Caudate nucleus (tissue), 63 donors: ENCODE measurements at places on chromosomes 6 and 20.

GRCh38 chr6:17580518-17581048, 19.5 kb upstream of the FAM8A1 start:
- DNase-seq, result no peak

- DNase-seq, result no peak
Measured at GRCh38 chr20:36344517-36345132, 38.5 kb downstream of the DLGAP4 start.

- no peak for DNase-seq
Measured at GRCh38 chr20:45090481-45090880, 10.4 kb downstream of the KCNS1 start.

- no peak for DNase-seq
Measured at GRCh38 chr20:4813076-4813862, 91.6 kb downstream of the PRND start.

- no peak for DNase-seq
Measured at GRCh38 chr20:51281521-51281920, 258.6 kb upstream of the KCNG1 start.

GRCh38 chr20:38126146-38126921, 38.7 kb downstream of the TGM2 start:
- no peak for DNase-seq

DNA sequence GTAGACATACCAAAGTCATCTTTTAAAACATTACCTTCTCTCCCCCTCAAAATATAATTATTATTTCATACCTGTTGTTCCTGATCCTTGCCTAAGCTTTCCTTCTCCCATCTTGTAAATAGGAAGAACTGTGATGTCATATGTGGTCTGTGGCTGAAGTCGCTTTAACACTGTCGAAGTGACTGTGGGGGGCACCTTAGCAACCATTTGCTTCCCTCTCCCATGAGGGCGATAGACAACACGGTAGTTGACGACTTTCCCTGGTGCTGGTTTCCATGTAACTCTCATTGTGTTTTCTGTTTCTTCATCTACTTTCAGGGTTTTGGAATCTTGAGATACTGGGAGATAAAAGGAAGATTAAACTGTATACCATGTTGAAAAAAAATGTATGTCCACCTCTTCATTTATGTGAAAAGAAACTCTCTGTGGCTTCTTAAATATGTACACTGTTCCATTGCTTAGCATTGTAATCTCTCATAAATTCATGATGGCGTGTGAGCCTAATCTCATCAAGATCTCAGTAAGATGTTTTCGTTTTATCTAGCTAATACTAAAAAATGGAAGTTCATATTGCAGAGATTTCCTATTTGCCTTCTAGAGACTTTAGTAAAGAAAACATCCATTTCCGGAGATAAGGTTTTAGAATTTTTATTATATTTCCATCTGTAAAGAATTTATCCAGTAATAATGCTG, 49.5 kb downstream of the COL12A1 start:
- no peak for DNase-seq

- DNase-seq, result no peak
Measured at GRCh38 chr20:22382742-22383141, 201.6 kb downstream of the FOXA2 start.
